Stimulated activated CD4-positive, alpha-beta T cell treated with anti-CD3 and anti-CD28 coated beads, Interleukin-4, amount 100 ng/mL, for 4 hours (primary cell): ENCODE measurements at places on chromosomes 2 and 18.

GRCh38 chr18:75132098-75132870 lies 76.7 kb downstream of the PTGR3 start:
- DNase-seq: no peak

- peak; percentile 8 for DNase-seq
Measured at GRCh38 chr2:111054791-111055691, 65.7 kb upstream of the BCL2L11 start.

- no peak for DNase-seq
Measured at GRCh38 chr18:59659508-59660170, 37.6 kb downstream of the CCBE1 start.

GRCh38 chr2:125371867-125372266 lies 1284.1 kb upstream of the GYPC start:
- DNase-seq: no peak

DNA sequence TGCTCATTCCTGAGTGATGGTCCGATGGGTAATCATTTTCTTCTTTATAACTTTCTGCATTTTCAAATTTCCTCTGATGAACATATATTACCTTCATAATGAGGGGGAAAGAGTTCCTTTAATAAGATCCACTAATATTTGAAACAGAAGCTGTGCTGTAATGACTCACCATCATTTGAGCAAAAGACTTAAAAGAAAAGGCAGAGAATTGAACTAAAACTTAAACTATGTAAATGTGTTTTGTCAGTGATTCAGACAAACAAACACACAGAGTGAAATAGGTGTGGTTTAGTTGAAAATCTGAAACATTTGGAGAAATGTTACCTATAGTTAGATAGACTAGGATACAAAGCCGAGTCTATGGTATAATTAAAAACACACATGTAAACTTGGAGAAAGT lies 209.6 kb downstream of the STK39 start:
- DNase-seq: no peak
